ENCODE measurements at places on chromosomes 7 and 10.

GRCh38 chr10:101130984-101131961, at the start of gene TLX1:
Gene TLX1 (plus strand): TSS chr10:101131300. CDS start chr10:101131542, 242 bp downstream.
- peak; percentile 13 for DNase-seq

DNA sequence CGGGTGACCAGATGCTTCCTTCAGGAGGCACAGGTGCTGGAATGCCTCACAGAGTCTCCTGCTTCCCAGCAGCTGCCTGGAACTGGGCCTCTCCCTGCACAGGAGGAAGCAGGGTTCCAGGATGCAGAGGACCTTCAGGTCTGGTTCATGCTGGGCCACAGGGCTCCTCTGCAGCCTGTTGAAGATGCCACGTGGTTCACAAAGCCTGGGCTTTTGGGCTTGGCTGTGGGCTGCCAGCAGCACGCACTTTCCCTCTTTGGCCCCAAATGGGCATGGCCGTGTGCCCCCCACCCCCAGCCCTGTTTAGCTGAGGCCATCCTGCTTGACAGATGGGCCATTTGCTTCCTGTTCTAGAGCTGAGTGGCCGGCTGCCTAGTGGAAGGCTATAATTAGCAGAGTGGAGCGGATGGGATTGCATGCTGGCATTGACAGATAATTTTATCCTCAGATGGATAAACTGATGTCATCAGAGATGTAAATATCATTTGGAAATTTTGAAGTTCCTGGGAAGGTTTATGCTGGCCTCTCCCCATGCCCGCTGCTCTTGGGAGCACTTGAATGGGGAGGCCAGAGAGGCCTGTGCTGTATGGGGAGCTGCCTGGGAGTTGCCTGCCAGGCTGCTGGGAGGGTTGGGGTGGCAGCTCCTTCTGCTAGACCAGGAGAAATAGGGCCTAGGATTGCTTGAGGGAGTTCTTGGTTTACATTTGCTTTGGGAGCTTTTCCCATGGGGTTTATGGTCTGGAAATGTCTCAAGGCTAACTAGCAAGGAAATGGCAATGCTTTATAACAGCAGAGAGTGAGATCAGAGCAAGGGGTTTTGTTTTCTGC, 28.2 kb downstream of the TSPAN15 start:
- DNase-seq: no peak

DNA sequence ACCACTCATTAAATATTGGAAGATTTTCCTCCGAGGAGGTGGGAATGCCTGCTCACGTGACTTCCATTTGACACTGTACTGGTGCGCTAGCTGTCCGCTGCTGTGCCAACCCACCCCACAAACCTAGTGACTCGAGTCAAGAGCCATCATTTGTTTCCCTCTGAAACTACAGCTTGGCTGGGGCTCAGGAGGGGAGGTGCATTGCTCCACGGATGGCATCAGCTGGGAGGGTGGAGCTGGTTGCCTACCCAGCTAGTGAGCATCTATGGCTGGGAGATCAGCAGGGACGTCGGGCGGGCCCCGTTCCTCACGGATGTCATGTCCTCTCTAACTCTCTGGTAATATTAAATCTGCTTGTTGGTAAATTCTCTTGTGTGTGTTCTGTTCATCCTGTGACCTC, 9.5 kb upstream of the FOXL3 start:
- no peak for DNase-seq

DNA sequence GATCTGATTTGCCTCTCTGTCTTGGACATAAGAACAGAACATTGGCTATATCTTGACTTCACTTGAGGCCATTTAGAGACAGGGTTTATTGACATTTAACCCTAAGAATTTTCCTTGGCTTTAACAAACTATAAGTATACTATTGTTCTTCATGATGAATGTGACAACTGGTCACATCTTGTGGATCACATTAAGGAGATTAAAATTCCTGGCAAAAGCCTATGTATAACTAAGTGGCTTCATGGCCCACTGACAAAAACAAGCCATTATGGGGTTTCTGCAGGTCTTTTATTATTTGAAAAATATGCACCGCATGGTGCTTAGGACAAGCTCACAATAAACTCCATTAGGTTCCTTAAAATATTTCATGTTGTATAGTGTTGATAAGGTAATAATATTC, 54.8 kb downstream of the THNSL1 start:
- DNase-seq: no peak

GRCh38 chr10:5040781-5041470, 37.3 kb upstream of the AKR1C2 start:
- DNase-seq: peak; percentile 54

- DNase-seq: peak; percentile 49
Observed at GRCh38 chr10:97843281-97843671, 6.4 kb upstream of the GOLGA7B start.

GRCh38 chr10:633279-634245, 55.9 kb downstream of the DIP2C start:
- no peak for DNase-seq

DNA sequence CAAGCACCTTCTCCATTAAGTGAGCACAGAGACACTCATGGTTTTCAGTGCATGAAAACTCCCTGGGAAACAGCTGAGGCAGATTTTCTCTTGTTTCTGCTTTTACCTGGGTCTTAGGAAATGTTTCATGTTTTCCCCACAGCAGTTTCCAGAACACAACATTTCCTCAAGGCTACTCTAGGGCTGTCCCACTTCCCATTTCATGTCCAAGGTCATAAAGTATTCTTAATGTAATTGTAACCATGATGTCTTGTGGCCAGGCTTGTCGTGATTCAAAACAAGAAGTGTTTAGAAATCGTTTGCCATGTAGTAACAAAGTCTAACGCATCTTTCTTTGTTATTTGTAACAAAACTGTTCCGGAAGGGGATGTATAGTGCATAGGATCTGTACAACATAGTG, 83.8 kb upstream of the NRP1 start:
- DNase-seq: no peak

GRCh38 chr7:92304406-92304893, 58.7 kb downstream of the ANKIB1 start:
- DNase-seq: no peak

DNA sequence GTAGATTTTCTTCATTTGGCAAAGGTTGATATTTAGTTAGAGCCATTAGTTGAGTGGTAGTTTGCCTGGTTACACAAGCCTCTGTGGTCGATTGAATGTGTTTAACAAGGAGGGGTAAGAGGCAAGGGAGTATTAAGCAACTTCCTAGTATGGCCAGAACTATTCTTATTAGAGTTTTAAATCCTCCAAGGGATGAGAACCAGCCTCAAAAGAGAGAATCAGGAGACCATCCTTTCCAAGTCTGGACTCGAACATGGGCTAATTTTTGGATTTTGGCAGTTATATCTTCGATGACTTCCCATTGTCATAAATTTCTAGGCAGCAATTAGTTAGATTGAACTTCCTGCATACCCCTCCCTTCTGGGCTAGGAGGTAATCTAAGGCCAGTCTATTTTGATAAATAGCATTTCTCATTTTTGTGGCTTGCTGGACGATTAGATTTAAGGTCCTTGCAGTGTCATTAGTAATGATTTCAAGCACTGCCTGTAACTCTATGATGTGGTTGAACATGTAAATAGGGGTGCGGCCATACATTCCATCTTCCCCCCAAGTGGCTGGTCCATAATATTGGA, 219.5 kb upstream of the KCND2 start:
- peak; percentile 59 for DNase-seq

- no peak for DNase-seq
Observed at GRCh38 chr10:13272164-13272571, 27.7 kb downstream of the PHYH start.

DNA sequence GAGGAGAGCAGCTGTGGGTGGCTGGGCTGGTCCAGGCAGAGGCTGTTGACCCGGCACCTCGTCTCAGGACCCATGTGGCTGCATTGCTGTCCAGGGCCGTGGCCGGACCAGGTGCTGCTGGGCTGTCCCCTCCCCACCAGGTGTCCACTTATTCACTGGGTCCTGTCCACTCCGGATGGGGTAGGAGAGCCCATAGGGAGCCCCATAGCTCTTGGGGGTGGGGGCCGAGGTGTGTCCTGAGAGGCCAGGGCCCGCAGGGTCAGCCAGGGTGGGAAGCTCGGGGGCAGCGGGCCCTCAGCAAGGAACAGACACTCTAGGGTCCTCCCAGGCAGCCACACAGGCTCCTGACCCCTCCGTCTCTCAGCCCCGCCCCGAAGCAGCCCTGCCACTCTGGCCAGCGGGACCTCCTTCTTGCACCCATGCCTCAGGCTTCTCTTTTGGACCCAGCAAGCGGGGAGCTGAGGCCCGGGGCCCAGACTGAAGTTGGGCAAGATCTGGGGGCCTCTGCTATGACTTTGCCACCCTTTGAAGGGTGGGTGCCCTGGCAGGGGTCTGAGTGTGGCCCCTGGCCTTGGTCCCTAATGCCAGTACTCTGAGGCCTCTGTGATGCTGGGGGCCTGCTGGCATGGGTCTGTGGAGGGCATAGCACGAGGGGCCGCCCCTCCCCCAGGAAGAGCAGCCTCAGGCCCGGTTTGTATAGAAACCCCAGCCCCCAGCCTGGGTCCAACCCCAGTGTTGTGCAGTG, 86.4 kb downstream of the NKX6-2 start:
- no peak for DNase-seq

GRCh38 chr7:158506626-158507025, 81.0 kb downstream of the PTPRN2 start:
- DNase-seq: no peak

DNA sequence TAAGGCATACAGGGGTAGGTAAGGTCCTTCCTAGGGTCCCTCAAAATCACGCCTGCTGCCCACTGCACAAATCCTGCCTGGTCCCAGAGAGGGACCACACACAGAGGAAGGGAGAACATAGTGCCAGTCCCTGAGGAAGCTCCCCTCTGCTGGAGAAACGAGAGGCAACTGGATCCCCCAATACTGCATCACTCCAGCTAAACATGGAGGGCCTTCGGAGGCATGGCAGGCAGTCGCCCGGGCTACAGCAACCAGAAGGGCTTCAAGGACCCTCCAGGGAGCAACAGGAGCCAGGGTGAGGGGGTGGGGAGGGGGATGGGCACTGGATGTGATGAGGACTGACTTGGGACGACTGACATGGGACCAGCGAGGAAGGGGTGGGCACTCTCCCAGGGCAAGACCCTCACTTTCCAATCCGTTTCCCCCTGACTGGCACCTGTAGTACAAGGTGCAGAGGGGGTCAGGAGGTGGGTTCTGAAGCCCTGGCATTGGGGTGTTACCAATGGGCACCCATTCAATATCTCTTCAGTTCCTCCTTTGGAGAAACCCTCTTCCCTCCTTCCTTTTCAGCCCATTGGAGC, 21.7 kb downstream of the DDIT4 start:
- DNase-seq: no peak

GRCh38 chr7:83648464-83649241, at the start of gene SEMA3E:
Gene SEMA3E (minus strand): TSS chr7:83649139.
- peak; percentile 9 for DNase-seq

GRCh38 chr10:125084191-125084613, 76.2 kb downstream of the CTBP2 start:
- DNase-seq: peak; percentile 97

GRCh38 chr7:2096692-2097387, 135.9 kb downstream of the MAD1L1 start:
- no peak for DNase-seq

DNA sequence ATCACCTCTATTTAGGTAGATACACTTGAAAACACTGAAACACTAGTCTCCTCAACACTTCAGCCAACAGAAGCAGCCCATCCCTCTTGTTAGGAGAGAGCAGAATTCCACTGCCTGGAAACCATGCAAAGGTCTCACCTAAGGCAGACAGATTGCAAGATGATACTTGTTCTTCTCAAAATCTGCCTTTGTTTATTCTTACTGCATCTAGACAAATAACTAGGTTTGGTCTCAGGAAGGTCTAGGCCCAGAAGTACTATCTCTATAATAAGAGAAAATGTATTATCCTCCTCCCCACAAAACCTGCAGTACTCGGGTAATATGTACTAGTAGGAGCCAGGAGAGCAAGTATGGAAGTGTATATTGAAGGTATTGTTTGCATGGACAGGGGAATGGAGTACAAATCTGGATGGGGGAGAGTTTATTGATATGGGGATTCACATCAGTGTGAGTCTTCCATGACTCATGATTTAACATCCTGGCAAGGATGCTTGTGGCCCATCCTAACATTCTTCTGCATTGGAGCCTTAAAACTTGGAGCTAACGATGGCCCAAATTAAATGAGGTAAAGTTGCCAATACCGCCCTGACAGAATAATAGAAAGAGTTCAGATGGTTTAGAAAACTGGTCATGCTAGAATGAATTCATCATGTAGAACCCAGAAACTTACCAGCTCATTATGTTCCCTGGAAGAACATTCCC, 109.2 kb downstream of the EPC1 start:
- DNase-seq: peak; percentile 63

DNA sequence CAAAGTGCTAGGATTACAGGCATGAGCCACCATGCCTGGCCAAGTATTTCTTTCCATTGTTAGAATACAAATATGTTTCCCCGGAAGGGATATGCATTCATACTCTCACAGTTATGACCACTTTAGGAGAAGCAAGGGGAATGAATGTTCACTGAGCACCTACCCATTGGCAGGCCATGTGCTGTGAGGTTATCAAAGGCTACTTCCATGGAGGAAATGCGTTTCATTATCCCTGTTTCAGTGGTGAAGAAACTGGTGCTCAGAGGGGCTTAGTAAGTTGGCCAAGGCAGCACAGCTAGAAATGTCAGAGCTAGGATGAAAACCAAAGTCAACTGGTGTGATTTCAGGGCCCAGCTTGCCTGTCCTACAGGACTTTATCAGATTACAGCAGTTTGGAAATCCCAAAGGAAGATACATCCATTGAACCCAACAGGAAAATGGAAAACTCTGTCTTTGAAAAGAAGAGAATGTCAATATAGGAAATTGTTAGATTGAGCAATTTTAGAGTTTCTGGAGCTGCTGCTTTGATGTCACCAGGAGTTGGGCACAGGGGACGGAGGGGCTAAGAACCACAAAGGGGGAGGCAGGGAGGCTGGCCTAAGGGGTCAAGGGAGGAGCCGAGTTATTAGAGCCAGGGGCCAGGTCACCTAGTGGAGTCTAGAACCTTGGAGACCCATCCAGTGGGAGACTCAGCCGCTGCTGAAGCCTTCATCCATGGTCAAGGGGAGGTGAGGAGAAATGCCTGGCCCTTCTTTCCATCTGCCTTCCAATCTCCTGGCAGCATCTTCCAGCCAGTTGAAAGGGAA, 319.8 kb downstream of the FRMD4A start:
- DNase-seq: no peak

DNA sequence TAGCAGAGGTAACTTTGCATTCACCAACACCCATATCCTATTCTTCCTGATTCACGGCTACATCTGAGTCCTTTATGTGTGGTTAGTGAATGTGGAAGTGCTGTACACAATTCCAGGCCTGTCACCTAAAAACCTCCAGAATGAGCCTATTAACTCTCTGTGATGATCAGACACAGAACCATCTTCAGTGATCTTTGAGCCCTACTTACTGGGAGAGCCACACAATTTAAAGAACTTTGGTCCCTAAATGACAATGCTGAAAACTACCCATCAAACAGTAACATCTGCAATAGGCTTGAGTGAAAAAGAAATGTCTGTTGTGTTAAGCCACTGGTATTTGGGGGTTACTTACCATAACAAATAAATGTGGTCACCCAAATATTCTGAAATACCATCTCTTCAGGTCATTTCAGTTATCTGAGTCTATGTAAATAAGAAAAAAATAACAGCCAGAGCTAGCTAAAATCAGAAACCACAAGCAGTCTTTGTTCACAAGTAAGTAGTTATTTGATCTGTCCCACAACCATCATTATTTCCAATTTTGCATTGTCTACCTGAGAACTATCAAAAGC, 145.7 kb downstream of the HGF start:
- peak; percentile 23 for DNase-seq
